Activated naive CD4-positive, alpha-beta T cell treated with anti-CD3 and anti-CD28 coated beads, Interleukin-2, amount 50 U/mL, for 72 hours (primary cell): ENCODE measurements at places on chromosomes 11 and 22.

GRCh38 chr11:10725114-10725906 is 25.7 kb upstream of the CTR9 start:
- DNase-seq, result peak; percentile 50

DNA sequence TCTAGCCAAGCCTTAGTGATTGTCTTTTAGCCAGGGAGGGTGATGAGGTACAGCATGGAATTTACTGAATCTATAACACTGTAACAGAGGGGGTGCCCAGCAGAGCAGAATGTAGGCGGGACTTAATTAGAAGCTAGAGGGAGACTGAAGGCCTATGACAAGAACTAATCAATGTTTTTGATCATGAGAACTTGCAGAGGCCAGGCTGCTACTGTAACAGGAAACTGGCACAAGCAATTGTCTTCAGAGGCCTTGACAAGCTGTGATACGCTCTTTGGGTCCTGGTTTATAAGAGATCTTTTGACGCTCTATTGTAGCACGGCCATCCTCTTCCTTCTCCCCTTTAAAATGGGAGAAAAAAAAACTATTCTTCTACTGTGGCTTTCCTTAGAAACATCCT is 1297.3 kb downstream of the JRKL start:
- no peak for DNase-seq

GRCh38 chr22:28249402-28249801 is 330.3 kb upstream of the PITPNB start:
- no peak for DNase-seq

DNA sequence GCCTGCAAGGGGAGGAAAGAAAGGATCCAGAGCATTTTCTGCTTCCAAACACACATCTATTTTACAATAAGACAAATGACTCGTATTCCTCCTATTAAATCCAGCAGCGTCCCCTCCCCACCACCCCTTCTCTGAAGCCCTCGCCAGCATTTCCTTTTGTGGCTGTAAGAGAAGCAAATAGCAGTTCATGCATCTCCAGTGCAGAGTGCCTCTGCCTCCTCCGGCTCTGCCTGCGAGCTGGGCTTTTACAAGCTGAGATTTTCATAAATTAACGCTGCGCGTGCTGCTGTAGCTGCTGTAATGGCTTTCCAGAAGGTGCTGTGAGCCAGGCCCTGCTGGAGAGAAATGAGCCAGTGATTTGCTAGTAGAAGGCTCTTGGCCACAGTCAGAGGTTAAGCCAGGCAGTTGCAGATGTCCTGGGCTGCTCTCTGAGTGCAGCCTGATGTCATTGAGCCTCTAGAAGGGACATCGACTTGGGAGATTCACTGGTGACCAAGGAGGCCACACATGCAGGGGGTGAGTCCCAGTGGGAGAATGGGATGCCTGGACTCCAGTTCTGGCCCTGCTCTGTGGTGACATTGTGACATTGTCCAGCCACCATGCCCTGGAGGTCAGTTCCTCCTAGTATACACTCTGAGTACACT is 134.5 kb upstream of the NAV2 start:
- no peak for DNase-seq

- DNase-seq, result no peak
These were observed 45.3 kb upstream of the PPARA start for GRCh38 chr22:46104881-46105493.

GRCh38 chr11:1394936-1395772 is 5.4 kb downstream of the BRSK2 start:
- no peak for DNase-seq

- no peak for DNase-seq
These were observed 22.4 kb upstream of the FLRT1 start for GRCh38 chr11:64013141-64013896.

- no peak for DNase-seq
These were observed 15.6 kb downstream of the CXCR5 start for GRCh38 chr11:118899296-118899688.

GRCh38 chr22:25942856-25943411 is 200.9 kb downstream of the MYO18B start:
- no peak for DNase-seq

DNA sequence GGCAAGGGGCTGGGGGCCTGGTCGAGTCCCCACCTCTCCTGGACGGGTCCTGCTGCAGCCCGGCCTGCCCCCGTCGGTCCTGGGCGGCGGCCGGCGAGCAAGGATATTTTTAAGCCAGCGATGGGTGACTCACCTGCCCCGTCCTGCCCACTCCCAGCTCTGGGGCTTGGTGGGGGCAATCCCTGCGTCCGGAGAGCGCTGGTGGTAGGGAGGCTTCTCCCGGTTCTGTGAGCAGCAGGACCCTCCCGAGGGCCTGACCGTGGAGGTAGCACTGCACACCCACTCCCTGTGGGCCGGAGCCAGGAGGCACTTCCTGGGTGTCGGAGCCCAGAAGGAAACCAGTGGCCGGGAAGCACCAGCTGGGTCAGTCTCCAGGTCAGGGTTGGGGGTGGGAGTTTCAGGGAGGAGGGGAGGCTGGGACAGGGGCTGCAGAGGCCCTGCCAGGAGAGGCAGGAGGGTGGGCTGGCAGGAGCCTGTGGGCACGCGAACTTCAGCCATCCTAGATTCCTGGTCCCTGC is 467 bp downstream of the EPS8L2 start:
- peak; percentile 54 for DNase-seq

DNA sequence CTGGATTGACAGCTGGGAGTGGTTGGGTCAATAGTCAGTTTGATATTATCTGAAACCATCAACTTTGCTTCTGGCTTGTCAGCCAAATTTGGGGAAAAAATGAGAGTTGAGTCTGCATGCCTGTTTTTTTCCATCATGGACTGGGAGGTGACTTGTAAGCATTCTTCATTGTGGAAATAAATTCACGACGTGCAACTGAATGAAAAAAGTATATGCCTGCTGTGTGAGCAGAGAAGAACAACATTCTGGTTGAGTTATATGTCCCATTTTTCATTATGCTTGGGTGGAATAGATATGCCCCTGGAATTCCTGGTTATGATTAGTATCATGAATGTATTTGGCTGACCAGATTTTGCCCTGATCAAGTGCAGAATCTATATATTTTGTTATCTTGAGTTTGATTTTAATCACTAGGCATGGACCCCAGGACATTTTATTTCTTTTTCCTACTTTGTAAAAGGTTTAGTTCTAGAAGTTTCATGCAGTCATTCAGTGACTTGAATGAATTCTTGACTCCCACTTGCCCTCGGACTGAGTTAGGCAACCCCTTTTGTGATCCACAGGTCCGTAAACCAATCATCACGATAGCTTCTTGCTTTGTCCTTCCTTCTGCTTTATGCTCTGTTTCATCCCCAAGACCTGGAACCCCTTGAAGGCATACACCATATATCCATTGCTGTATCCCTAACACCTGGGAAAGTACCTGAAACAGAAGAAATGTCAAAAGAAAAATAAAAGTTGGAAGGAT is 205.8 kb downstream of the NAV2 start:
- no peak for DNase-seq

DNA sequence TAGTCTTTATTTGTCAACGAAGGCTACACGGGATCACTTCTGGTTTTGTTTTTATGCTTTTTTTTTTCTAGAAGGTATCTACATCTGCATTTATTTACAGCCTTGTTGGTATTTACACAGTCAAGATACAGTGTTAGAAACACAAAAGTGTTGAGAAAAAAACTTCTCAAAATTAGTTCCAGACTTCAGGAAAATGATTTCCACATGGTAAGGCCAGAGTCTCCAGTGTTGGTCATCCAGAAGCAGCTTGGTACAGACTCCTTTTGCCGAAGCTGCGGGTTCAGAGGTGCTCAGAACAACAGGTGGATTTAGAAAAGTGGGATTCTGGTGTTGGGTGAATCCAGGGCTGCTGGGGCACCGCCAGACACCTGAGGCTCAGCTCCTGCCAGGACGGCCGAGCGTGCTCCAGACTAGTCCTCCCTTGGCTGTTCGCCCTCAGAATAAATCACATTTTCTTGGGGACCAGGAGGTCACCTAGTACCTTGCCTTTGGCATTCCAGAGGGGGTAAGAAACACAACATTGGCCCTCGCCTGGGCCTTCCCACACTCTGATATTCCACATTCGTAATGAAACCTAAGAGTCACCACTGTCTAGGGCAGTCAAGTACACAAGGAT is 78.7 kb upstream of the NARS2 start:
- no peak for DNase-seq

- DNase-seq, result no peak
These were observed 598.6 kb downstream of the DLG2 start for GRCh38 chr11:85028329-85029101.

- DNase-seq, result no peak
These were observed 504.3 kb downstream of the FAM181B start for GRCh38 chr11:82229341-82229740.

- DNase-seq, result no peak
These were observed 155.1 kb upstream of the CADM1 start for GRCh38 chr11:115659061-115659963.

- DNase-seq, result no peak
These were observed 31.9 kb upstream of the IGLL5 start for GRCh38 chr22:22855617-22856308.

DNA sequence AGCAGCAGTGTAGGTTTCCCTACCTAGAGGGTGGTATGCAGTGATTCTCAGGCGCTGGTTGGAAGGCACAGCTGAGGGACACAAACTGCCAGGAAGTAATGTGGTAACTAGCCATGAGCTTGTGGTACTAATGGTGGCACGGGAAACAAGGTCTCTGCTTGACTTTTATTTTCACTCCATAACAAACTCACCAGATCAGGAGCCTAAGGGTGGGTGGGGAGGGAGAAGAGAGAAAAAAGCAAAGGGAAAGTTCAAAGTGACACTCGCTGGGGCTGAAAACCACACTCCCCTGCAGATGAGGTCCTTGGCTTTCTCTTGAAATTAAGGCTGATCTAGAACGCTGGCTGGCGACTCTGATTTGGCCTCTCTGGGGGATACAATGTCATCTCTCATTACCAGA is 22.0 kb downstream of the TRAF6 start:
- no peak for DNase-seq

DNA sequence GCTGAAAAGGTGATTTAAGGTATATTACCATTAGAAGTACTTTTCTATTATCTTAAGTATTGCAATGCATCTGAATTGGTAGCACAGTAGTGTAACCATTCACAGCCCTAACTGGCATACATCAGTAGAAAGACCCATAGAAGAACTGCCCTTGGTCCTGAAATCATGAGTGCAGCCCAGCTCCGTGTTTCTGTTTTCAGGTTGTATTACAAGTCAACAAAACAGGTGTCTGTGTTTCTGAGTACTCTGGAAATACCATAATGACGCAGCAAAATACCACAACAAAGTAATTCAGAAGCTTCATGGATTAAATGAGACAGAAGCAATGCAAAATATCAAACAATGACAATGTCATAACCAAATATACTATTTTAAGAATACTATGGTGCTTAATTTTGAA is 226.3 kb downstream of the OPCML start:
- no peak for DNase-seq

DNA sequence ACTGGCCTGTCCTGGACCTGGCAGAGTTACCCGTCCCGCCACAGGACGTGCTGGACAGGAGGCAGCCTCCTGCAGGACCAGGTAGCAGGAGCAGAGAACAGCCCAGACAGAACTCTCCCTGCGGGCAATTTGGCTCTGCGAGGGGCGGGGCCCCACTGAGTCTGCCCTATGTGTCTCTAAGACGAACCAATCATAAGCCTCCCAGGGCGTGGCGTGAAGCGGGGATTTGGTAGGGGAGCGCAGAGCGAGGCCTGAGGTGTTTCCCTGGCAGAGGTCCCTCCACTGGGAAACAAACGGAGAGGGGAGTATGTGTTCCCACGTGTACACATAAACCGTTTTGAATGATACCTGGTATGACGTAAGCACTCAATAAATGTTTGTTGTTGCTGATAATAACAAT is 7.4 kb downstream of the CD82 start:
- no peak for DNase-seq

DNA sequence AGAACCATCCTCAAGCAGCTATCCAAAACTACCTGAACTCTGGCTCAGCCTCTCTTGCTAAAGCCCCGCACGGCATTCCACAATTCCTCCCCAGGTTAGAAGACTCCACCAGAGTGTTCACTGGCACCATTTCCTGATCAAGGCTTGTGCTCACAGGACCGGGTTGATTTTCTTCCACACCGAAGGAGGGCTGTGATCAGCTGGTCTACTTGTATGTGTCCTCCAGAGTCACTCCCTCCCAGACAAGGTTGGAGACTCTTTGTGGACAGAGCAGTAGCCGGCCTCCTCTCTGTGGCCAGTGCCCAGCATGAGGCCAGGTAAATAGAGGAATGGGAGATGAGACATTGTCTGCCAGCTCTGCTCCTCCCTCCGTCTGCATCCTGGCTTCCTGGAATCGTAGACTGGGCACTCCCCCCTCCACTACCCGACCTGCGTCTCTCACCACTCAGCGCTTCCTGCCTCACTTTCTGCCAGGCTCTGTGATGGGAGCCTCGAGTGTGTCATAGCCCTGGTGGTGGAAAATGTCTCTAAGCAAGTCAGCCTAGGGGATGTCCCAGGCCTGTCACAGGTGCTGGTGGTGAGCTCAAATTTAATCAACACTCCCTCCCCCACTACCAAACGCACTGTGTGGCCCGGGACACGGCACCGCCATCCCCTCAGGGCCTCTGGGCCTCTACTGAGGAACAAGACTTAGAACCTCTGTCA is 12.5 kb upstream of the TMPRSS6 start:
- DNase-seq, result peak; percentile 86

DNA sequence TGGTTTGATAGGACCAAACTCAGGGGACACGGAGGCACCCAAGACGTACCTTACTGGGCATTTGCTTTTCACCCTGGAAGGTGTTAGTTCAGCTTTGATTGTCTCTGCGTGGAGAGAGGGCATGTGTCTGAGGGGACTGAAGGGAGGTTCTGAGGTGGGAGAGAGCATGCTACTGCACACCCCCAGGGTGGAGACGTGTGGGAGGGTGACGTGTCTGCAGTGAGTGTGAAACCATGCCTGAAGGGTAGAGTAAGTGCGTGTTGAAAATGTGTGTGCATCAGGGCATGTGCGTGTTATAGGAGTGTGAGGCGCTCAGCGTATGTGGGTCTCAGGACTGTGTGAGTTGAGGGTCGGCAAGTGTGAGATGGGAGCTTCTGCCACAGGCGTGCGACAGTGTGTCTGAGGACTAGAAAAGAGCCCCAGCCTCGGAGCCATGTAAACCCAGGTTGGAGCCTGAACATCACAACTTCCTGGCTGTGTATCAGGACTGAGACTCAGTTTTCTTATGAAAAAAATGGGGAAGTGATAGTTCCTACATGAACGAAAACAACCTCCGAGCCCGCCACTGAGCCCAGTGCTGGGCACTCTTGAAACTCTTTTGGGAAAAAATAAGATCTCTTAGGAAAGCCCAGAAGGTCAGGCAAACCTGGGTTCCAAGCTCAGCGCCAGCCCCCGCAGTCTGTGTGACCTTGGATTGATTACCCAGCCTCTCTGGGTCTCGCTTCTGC is 11.8 kb upstream of the KCNJ11 start:
- DNase-seq, result no peak

GRCh38 chr22:39253435-39254070 is 8.8 kb upstream of the PDGFB start:
- no peak for DNase-seq

- no peak for DNase-seq
These were observed 95.2 kb downstream of the RCN1 start for GRCh38 chr11:32186118-32186517.

DNA sequence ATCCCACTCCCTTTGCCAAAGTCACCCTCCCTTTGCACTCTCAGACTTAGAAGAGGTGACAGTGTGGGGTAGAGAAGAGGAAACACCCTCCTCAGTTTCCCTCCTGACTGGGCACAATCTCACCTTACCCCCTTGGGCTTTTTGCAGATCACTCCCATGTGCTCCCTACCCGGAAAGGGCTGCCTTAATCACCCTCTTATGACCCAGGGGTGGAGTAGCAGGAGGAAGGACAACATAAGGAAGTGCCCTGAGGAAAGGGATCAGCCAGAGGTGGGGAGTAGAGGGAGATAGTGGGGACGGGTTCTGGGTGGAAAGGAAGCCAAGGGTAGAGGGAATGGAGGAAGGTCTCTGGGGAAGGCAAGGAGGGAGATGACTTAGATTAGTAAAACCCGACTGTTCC is 52.0 kb downstream of the NRXN2 start:
- DNase-seq, result no peak
